ENCODE measurements at places on chromosomes 2 and 18.

DNA sequence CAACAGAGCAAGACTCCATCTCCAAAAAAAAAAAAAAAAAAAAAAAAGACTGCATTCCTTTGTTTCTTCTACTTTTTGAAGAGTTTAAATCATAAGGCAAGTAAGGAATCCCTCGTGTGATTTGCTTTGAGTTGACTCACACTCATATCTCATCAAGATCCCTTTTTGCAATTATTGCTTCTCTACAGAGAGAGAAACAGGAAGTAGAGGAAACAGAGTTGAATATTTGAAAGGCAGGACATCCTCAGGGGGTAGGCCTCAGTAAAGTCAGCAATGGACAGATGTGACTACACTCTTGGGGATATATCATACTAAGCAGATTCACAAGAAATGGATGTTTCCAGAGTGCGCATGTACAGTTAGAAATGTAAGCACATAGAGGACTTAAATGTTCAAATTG is 11.2 kb upstream of the EFR3B start:
- peak; percentile 41 for DNase-seq

GRCh38 chr18:63040788-63041410 is 278.7 kb downstream of the BCL2 start:
- DNase-seq: no peak

DNA sequence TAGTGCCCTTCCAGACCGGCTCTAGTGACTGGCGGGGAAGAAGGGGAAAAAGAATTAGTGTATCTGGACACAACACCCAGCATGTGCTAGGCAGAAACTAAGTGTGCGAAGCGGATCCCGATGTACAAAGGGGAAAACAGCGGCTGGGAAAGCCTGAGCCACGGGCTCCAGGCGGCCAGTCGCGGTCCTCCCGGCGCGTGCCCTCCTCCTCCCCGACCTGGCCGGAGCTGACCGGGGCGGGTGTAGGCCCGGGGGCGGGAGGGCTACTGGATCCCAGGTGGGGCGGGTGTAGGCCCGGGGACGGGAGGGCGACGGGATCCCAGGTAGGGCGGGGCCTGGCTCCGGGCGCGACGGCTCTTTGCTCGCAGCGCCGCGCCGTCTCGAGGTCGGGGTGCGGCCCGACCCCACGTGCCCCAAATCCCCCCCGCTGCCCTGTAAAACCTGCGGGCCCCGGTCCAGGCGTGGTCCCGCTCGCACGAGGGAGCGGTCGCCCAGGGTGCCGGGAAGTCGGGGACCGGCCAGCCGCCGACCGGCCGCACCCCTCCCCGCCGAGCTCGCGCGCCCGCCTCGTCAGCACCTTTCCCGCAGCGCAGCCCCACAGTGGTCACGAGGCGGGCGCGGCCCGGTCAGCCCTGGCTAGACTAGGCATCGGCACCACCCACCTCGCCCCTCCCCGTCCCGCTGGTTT is 48.8 kb downstream of the C2orf42 start:
- DNase-seq: peak; percentile 51

DNA sequence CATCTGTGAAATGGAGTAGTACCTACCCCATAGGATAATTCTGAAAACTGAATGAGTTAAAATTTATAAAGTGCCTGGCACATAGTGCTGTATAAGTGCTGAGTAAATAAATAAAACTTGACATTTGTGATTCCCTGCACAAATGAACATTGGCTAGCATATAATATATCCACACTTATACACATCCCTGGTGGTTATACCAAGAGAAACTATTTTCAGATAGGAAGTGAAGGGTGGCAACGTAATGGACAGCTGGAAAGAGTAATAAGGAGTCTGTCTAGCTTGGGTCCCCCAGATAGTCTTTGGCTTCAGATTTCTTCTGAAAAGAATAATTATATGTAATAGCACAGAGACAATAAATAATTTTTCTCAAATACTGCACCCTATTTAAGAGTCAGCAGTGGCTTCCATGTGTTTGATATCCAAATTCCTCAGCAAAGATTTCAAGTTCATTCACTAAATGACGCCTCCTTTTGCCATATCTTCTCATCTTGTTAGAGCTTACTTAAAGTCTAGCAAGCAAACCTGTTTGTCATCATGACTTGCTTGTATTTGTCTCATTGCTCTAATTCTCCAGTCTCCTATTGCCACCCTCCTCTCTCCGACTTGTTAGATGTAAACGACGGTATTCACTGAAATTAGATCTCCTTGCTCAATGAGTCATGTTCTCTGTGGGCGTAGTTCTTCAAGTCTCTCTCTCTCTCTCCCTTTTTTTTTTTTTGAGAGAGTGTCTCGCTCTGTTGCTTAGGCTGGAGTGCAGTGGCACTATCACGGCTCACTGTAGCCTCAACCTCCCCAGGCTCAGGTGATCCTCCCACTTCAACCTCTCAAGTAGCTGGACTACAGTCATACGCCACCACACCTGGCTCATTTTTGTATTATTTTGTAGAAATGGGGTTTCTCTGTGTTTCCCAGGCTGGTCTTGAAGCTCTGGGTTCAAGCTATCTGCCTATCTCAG is 8.7 kb upstream of the ADGRF3 start:
- DNase-seq: peak; percentile 89

- no peak for DNase-seq
These were observed 140.6 kb downstream of the C1D start for GRCh38 chr2:67922080-67922785.

- no peak for DNase-seq
These were observed 33.8 kb downstream of the RBKS start for GRCh38 chr2:27856386-27856785.

DNA sequence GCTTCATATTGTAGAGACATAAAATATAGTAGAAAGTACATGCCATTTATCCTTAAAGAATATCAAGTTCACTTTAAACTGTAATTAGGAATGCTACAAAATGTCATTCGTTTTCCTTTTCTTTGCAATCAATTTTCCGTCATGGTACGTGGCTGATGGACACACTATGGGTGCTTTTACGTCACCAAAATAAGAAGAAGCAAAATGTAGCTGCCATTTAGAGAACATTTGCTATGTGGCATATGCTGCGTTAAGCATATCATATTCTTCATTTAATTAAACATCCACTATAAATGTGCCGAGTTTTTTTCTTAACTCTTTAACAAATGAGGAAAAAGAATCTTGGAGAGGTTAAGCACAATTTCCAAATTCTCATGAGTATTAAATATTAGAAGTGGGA is 1358.5 kb upstream of the NXPH2 start:
- no peak for DNase-seq

GRCh38 chr18:47174545-47175116 is 1.5 kb downstream of the IER3IP1 start:
- DNase-seq: no peak

DNA sequence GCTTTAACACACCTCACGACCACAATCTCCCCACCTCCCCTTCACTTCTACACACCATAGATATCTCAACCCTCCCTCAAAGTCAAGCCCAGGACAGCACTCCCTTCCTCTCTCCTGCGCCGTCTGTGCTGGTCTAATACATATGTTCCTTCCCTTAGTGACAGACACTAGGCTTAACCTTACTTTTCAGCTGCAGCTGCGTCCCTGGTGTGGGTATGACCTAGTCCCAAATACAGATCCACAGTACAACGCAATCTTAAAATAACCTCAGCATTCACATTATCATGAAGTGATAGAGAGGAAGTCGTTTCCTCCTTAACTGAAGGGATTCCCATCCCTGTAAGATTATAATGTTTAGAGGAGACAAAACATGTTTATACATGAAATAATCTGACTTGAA is 192.7 kb upstream of the TANK start:
- no peak for DNase-seq

DNA sequence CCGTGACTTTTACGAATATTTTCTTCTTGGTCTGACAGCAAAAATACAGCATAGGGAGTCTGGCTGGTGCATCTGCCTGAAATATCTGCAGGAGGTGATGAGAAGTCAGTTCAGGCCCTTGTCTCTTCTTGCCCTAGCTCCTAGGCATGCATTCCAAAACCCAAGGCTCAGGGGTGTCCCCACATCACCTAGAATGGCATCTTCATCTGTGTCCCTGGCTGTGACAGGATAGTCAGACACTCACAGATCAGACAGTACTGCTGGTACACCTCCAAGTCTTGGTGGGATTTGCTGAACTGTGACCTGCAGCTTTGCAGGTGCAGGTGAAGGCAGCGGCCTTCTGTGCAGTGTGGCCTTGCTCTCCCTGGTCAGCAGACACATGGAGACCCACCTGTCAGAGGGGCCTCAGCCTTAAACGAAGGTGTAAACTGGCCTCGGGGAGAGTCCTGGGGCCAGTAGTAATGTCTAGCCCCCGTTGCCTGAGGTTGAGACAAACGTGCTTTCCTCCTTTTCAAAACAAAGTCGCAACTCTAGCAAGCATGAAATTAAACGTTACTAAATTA is 42.8 kb downstream of the MBP start:
- no peak for DNase-seq

DNA sequence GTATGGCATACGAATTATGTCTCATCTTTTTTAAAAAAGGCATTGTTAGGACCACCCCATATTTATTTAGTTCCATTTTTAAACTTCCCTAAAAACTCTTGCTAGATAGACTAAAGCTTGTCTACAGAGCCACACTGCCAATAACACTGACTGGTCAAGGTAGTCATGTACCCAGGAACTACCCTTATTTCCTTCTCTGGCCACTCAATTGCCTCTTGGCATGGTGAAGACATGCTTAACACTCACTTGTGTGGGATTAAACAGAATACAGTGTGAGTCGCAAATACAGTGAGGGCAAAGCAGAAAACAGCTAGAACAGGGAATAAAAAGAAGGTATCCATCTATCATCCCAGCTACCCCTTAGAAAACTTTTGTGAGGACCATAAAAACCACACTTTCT is 57.4 kb downstream of the KCNG3 start:
- DNase-seq: no peak

All from fibroblast of skin of right quadriceps (primary cell).